Stomach (tissue), 19 donors: ENCODE measurements at places on chromosomes 11 and 22.
A peak's percentile ranks its signal among the peaks of the same experiment; 100 is the strongest.

DNA sequence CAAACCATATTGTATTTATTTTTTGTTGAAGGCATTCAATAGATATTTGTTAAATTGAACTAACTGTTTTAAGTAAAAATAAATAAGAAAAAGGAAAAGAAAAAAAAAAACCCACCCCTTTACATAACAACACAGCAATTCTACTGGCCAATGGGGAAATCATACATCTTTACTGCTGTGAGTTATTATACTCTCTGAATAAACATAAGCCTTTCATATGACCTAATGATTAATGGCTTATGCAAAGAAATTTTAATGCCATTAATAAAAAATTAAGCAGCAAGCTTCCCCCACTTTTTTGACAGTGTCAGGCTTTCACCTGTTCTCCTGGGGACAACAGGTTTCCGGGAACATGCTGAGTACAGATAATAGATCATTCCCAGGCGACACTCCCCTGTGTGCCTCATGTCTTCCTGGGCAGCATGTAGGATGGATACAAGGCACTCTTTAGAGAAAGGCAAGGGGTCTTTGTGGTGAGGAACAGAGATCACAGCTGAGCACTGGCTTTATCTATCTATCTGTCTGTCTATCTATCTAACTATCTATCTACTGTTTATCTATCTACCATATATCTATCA is 676.0 kb downstream of the NTM start:
- no peak for DNase-seq

DNA sequence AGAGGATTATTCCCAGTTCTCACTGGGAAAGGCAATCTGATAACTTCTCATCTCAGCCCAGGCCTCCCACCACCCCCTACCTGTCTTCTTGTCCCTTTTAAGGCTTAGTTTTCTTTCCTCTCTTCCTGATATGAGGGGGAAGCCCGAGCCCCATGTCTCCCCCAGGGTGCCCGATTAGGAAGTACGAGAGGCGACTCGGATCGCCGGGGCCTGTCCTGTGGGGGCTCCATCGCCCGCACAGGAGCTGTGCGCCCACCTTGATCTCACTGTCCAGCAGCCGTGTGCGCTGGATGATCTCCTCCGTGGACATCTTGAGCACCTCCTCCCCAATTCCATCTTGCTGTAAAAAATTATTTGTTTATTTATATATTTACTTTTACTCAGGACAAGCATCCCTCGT is 628 bp downstream of the PSMC3 start:
- no peak for DNase-seq

DNA sequence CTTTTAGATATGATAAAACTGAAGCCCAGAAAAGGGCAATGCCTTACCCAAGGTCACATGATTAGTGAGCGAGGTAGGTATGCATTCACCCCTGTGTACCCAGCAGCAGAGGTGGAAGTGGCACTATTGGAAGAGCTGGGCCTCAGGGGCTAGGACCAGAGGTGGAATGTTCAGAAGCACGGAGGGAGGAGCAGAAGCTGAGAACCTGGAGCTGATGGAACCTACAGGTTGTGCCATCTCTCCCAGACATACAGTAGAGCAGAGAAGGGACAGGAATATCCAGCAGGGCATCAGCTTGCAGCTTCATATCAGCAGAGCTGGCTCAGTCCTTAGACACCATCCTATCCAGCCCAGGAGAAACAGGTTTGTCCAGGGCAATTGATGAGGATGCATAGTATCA is 14.6 kb upstream of the FCHSD2 start:
- DNase-seq, result no peak

- DNase-seq, result peak; percentile 68
Measured at GRCh38 chr11:94519478-94520084, 7.3 kb downstream of the C11orf97 start.

DNA sequence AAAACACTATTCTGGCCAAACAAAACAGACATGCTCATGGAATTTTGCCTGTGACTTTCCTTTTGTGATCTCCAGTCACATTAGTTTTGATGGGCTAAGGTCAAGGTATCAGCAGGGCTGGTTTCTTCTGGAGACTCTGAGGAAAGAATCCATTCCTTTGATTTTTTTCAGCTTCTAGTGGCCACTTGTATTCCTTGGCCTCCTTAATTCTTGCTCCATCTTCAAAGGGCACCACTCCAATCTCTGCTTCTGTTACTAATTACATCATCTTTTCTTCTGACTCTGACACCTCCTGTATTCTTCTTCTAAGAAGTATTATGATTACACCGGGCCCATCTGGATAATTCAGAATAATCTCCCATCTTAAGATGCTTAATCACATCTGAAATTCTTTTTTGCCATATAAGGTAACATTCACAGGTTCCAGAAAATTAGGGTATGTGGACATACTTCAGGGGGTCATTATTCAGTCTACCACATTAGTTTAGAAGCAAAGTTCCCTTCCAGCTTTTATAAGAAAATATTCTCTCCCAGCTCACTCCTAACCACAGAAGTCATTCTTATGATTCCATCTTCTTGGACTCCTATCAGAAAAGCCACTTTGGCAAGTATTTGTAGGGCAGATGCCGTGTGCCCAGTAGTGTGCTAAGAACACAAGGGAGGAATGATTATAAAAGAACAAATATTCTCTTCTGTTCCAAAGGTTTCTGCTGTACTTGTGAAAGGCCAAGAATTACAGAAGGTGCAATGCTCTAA is 56.4 kb upstream of the FSHB start:
- DNase-seq, result no peak
